ENCODE measurements at places on chromosomes 16 and 17. TPM values are rescaled to one million over a fixed set of nuclear protein-coding genes. Genes with fewer than 3 reads are reported as not detected.

Gene BLMH
- 19.3 TPM for total RNA-seq

- no peak for DNase-seq
Observed at GRCh38 chr16:51757505-51757904, 606.4 kb upstream of the SALL1 start.

Gene CETP
- 0.55 TPM for total RNA-seq

DNA sequence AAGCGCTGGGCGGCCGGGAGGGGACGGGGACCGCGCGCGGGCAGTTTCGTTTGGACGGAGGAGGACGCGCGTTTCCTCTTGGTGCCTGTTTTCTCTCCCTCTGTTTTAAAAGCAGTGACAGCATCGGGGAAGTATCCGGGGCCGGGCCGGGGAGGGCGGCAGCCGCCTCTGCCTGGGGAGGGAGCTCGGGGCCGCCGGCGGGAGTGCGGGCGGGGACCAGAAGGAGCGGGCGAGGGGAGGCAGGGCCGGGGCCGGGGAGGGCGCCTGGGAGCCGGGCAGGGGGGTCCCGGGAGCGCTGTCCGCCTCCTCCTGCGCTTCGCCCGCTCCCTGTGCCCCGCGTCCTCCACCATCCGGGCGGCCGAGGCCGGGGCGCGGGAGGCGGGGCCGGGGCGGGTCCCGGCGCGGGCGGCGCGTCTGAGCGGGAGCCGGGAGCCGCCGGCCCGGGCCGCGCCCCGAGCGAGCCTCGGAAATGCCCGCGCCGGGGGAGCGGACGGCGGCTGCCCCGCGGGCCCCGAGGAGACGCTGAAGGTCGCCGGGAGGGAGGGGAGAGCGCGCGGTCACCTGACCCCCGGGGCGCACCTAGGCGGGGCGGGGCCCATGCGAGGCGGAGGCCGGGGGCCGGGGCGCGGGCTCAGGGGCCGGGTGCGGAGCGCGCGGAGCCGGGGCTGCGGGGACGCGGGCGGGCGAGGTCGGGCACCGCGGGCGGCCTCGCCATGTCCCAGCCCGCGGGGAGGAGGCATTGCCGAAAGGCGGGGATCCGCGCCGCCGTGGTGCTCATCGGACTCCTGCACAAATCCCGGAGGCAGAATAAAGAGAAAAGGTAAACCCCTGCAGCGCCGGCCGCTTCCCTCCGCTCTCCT lies 57.3 kb downstream of the RAP1GAP2 start:
- peak; percentile 80 for DNase-seq

Gene CNTNAP4
- 1.4 TPM for total RNA-seq

Gene KRT32
- total RNA-seq, result not detected

Gene FBXO39
- total RNA-seq, result not detected

DNA sequence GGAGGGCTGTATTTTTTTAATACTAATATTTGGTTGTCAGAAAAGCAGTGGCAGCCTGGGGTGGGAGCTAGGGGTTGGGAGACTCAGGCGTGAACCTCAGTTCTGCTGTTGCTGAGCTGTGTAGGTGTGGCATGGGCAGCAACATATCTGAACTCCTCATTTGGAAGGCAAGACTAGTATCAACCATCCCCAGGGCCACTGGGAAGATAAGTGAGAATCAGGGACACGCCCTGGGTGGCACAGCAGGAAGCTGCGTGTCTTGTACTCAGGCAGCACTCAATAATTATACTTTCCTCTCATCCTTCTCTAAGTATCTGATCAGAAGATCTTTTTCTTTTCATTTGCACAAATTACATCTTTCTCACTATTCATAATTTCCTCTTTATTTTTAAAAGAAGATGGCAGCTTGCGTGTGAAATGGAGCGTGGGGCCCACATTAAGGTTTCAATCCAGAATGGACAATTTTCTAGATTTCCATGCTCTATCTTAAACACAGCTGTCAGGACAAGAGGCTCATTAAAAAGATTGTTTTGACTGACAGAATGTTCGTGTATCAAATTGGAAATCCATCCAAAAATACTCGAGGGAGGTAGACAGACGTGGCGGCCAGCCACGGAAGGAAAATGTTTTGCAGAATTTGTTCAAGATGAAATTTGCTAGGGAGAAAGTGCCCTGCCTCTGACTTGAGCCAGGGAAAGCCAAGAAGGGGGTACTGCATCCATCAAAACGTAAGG lies 121.1 kb downstream of the CPPED1 start:
- no peak for DNase-seq

Gene KRT12
- total RNA-seq, result not detected

Gene CKLF
- total RNA-seq, result 27.8 TPM

DNA sequence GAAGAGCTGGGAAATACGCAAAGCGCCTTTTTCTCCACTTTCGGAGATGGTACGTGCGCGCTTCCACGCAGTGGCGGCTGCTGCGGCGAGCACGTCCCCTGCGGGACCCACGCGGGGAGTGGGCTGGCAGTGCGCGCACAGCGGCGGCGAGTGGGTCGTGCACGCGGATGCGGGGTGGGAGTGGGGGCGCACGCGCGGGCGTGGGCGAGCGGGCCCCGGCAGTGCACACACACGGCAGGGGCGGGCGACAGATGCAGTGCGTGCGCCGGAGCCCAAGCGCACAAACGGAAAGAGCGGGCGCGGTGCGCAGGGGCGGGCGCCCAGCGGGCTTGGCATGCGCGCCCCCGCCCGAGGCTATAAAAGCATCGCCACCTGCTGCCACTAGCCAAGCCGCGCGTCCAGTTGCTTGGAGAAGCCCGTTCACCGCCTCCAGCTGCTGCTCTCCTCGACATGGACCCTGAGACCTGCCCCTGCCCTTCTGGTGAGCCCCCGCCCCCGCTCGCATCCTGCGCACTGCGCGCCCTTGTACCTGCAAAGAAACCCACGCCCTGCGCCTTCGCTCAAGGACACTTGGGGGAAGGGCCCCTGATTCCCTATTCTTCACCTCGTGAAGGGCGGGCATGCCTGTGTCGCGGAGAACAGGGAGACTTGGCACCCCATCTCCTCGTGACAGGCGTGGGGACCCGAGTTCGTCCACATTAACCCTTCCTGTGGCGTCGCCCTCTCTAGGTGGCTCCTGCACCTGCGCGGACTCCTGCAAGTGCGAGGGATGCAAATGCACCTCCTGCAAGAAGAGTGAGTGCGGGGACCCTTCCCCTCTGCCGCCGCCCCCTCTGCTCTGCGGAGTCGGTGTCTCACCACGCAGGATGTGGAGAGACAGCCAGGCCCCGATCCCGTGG lies at the start of gene MT3:
Gene MT3, plus strand, starts transcription at position 388 of the 899 bp plus-strand sequence. Its CDS starts 63 bp downstream, at position 451.
- no peak for DNase-seq

DNA sequence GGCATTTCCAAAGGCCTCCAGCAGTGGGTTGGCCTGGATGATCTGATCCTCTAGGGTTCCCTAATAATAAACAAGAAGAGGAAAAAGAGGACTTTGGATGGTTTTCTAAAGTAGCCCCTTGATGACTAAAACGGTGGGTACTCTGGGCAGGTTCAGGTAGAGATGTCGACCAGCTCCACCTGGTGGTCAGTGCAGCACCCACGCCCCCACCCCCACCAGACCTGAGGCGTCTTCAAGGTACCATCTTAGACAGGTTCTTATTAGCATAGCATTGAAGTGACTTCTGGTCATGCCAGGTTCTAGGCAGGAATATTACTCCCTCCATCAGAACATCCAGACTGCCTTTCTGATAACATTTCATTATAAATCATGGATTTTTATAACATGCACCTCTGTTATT lies 15.0 kb downstream of the MYH13 start:
- no peak for DNase-seq

All from sigmoid colon (tissue), 7 donors.